ENCODE measurements at places on chromosomes 11 and 22. TPM values are rescaled to one million over a fixed set of nuclear protein-coding genes. Genes with fewer than 3 reads are reported as not detected.

DGCR6 gene
- 3.1 TPM for total RNA-seq

- H3K27ac ChIP-seq: peak overlapping the region; percentile 84
- no peaks in the 10 kb centered on the region for H3K27me3 ChIP-seq
- H3K4me1 ChIP-seq: peaks cover 17% of the 10 kb centered on the region
- no peak for DNase-seq
- H3K4me3 ChIP-seq: peak overlapping the region; percentile 68
- no peaks in the 10 kb centered on the region for H3K36me3 ChIP-seq
Observed at GRCh38 chr11:67372321-67372992, 941 bp downstream of the CLCF1 start.

DNA sequence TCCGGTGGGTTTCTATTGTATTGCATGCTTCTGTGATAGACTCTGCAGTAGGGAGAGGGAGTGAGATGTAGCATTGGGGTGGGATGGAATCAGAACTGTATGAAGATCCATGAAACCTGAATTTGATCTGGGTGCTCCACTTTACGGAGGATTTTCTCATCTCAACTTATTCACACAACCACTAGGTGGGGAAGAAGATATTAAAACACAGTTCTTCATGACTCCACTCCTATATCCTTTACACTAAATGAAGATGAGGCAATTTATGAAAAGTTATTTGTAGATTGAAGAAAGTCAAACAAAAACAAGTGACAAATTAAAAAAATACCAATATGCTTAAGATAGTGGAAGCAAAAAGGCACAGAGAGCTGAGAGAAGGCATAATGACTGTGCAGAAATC is 92.6 kb upstream of the PDGFD start:
- H3K27me3 ChIP-seq: no peaks in the 10 kb centered on the region
- H3K27ac ChIP-seq: no peak overlapping the region
- DNase-seq: no peak
- H3K36me3 ChIP-seq: no peaks in the 10 kb centered on the region
- H3K4me1 ChIP-seq: no peaks in the 10 kb centered on the region

GRCh38 chr11:117884994-117885393 is 8.5 kb upstream of the FXYD6 start:
- no peak overlapping the region for H3K4me3 ChIP-seq
- no peaks in the 10 kb centered on the region for H3K36me3 ChIP-seq
- no peak overlapping the region for H3K27ac ChIP-seq
- no peaks in the 10 kb centered on the region for H3K27me3 ChIP-seq
- DNase-seq: no peak

DNA sequence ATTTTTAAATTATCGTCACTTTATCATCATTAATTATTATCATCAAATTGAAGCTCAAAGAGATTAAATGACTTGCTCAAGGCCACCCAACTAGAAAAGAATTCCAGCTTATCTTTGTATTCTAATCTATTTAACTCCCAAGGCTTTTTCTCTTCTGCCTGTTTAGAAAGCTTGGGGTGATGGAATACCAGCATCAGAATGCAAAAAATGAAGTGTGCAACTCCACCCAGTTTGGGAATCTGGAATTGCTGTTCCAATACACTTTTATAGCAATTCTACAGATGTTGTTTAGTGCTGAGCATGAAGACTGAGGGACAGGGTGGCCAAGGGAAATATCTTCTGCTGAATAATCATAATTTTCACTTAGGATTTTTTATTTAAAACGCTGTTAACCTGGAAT is 97.2 kb upstream of the FIBIN start:
- DNase-seq: no peak
- H3K27me3 ChIP-seq: no peaks in the 10 kb centered on the region
- no peaks in the 10 kb centered on the region for H3K36me3 ChIP-seq

DNA sequence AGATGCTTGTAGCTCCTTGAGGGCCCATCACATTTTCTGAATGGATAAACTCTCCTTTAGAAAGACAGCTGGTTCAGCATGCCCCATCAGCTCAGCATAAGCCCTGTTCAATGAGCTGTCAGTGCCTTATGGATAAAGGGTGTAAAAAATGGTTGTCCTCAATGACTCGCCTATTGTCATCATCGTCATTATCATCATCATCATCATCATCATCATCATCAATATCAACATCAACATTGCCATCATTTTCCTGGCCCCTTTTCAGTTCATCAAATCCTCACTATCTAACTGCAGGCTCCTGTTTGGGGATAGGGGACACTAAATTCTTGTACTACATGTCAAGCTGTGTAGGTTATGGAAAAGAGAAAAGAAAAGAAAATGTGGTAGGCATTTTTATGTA is 310.7 kb upstream of the MTNR1B start:
- no peak overlapping the region for H3K27ac ChIP-seq
- H3K36me3 ChIP-seq: no peaks in the 10 kb centered on the region
- H3K4me1 ChIP-seq: no peaks in the 10 kb centered on the region
- DNase-seq: no peak
- H3K27me3 ChIP-seq: no peaks in the 10 kb centered on the region

DNA sequence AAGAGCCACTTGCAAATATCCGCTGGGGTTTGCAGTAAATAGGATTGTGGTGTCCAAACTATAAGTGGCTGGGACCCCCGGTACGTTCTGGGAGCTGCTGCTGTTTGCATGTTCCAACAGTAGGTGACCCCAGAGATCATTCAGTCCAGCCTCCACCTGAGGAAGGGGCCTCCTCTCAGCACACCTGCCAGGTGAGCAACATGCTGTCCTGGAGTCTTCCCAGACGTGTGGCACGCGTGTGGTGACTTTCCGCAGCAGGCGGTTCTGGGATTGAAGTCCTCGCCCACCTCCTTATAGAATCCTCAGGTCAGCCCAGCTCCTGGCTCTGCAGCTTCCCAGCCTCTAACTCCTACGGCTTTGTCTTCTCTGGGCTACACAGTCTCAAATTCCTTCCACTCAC is 6.7 kb downstream of the P2RX3 start:
- H3K36me3 ChIP-seq: no peaks in the 10 kb centered on the region
- DNase-seq: no peak
- no peak overlapping the region for H3K27ac ChIP-seq
- H3K4me3 ChIP-seq: no peak overlapping the region
- H3K4me1 ChIP-seq: no peaks in the 10 kb centered on the region

ZP1 gene
- total RNA-seq: not detected

DNA sequence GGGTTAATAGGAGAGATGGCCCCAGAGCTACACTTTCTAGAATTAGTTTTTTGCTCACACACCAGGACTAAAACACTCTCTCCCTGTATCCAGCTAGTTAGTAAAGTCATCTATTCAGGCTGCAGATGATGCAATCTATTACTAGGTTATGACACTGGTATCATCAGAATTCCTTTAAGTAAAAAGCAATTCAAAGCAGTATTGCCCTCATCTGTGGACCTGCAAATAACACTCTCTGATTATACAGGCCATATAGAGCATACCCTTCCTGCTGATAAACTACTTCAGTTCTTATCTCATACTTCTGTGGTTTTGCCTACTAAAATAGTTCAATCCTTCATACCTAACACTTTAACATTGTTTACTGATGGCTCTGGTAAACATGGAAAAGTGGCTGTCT is 13.5 kb upstream of the MTMR2 start:
- H3K27ac ChIP-seq: no peak overlapping the region
- H3K27me3 ChIP-seq: no peaks in the 10 kb centered on the region
- no peak overlapping the region for H3K4me3 ChIP-seq
- no peaks in the 10 kb centered on the region for H3K36me3 ChIP-seq
- no peak for DNase-seq

GRCh38 chr11:28704801-28705200 is 596.6 kb downstream of the METTL15 start:
- no peaks in the 10 kb centered on the region for H3K27me3 ChIP-seq
- no peaks in the 10 kb centered on the region for H3K4me1 ChIP-seq
- H3K4me3 ChIP-seq: no peak overlapping the region
- H3K27ac ChIP-seq: no peak overlapping the region

Data from right lobe of liver (tissue), 6 donors.